HS-5 (cell line): ENCODE measurements at places on chromosomes 12 and 14.

DNA sequence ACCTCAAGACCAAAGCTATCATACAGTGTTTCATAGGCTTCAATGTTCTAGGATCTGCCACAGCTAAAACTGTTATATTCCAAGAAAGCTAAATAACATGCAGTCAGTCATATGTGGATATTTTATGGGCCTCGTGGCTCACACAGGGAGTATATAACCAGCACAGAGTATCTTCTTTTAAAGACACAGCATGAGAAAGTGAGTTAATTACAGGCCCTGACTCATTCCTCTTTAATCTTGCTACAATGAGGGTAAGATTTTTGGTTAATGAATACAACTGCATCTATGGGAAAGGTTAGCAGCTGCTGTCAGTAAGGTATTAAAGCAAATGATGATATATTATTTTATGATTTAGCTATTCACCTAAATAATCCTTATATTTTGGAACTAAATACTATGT, 111.0 kb downstream of the TRAFD1 start:
- no peak for DNase-seq

GRCh38 chr14:74945261-74945851, 10.0 kb downstream of the PGF start:
- no peak for DNase-seq

GRCh38 chr12:65560286-65560685, 264.0 kb upstream of the HMGA2 start:
- DNase-seq: no peak

DNA sequence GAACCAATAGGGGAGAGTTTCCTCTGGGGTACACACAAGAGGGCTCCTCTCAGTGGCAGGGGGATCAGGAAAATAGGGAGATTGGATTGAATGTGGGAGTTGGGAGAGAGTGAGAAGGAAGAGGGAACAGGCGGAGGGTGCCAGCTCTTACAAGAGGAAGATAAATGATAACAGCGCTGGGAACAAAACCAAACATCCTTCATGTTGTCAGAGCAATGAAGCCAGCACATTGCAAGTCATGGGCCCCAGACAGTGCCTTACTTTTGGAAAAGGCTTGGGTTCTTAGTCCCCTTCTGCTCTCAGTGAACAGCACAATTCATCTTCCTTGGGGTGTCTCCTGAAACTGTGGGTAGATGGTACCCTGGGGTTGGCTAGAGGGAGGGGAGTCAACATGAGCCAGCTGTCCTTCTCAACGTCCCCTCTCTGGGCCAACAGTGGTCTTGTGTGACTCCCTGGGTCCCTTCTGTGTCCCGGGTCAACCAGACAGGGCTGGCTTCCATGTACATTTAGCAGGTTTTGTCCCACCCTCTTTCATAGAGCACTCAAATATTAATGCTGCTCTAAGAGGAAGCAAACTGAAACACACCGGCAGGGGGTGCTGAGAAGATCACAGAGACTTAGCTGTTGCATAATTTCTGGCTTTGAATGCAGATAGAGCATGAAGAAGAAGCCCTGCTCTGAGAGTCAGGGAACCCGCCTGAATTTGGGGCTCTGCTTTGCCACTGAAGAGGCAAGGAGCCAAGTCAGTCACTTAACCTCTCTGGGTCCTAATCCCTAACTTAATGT, 138.5 kb downstream of the ESRRB start:
- DNase-seq: no peak

- DNase-seq: no peak
Measured at GRCh38 chr14:75254381-75254822, 24.2 kb upstream of the FOS start.

GRCh38 chr12:26870491-26871419, 37.8 kb upstream of the ITPR2 start:
- DNase-seq: no peak

DNA sequence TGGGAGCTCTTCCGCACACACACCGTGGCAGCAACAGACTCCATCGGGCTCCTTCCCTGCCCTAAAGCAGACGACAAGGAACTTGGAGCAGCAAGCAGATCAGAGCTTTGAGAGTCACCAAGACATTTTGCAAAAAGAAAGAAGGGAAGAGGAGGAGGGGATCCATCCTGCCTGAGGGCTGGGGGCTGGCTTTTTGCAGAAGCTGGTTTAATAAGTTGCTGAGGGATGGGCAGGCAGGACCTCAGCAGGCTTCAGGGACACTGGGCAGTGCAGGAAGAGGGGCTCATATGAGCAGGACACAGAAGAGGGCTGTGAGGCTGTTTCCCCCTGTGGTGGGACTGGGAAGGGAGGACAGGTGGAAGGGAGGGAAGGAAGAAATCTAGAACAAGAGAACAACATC, 133.4 kb upstream of the GSC start:
- no peak for DNase-seq

DNA sequence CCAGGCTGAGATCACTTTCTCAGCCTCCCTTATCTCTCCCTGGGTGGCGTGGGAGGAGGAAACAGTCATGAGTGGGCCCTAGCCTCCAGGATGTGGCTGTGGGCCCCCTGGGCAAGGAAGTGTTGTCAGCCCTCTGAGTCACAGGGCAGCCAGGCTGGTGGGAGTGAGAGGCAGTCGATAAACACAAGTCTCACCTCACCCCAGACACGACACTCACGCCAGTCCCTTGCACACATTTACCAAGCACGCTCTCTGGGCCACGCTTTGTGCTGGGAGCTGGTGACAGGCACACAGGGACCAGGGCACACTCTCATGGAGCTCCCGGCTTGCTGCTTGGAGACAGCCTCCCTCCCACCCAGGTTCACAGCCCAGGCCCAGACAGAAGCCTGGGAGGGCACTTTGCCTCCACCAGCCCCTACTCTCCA, 1.9 kb upstream of the KRT79 start:
- DNase-seq: no peak

- no peak for DNase-seq
Measured at GRCh38 chr14:90500665-90501370, 104.0 kb downstream of the CALM1 start.

DNA sequence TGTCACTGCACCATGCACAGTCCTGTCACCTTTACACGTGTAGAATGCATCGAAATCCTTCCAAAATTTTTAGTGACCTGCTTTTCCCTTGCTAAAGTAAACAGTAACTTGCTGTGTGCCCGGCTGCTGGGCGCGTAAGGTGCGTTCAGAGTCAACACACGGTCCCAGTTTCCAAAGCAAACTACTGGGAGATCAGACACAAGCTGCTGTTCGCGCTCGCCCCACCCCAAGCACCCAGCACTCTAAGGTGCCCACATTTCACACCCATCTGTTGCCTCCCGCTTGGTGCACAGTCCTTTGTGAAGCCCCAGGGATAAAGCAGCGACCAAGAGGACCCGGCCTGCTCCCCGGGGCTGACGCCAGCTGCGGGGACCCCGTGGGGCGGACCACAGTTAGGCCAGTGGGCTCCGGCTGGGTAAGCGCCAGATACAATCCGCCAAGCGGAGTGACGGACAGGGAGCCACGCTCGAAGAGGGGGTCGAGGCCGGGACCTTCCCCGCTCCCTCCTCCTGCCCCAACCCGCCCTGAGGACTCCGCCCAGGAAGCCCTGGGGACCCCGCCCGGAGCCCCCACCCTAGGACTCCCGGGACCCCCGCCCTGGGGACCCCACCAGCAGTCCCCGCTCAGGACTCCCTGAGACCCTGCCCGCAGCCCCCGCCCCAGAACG, 633 bp downstream of the STX2 start:
- DNase-seq: no peak

DNA sequence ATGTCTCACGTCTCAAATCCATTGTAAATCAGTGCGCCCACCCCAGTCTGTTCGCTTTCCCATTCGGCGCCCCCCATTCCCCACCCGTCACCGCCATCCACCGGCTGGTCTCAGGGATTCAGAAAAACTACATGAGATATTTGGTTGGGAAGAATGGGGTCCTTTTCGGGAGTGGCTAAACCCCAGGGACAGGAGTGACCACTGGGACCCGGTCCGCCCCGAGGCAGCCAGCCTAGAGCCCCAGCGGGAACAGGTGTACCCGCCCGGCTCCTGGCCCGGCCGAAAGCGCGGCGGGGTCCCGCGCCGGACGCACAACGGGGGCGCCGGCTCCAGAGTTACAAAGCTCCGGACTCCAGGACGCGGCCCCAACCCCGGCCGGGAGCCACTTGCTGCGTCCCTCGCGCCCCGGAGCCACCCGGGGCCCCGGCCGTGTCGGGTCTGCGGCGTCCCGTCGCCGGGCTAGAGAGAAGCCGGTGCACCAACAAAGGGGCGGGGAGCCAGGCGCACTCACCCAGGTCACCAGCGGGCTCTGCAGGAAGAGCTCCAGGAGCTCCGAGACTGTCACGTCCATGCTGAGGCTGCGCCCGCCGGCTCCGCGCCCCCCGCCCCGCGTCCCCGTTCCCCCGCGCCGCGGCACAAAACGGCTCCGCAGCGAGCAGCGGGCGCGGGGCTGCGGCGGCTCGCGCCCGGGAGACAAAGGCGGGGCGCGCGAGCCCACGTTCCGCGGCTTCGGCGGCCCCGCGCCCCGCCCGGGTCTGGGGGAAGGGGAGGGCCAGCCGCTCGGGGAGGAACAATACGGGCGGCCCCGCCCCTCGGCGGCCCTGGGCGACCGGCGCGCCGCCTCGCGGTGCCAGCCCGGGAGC, at the start of gene CCDC88C:
Gene CCDC88C (minus strand): TSS at position 701 of the 863 bp plus-strand sequence. CDS start 130 bp downstream, at position 571.
- no peak for DNase-seq

DNA sequence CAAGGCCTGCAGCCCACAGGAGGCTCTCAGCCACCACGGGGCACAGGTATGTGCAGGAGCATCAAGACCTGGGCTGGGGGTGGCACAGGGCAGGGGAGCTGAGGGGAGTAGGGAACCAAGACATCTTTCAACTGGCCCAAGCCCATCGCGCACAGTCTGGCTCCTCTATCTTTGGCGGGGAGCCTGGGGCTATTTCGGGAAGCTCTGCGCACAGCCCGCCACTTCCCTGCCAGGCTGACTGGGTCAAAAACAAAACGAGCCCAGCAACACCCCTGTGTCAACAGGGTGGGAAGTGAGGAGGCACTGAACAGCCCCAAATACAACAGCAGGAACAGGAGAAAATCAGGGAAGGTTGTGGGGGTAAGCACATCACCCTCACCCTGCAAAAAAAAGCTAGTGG, 83.9 kb downstream of the ARL6IP4 start:
- no peak for DNase-seq

DNA sequence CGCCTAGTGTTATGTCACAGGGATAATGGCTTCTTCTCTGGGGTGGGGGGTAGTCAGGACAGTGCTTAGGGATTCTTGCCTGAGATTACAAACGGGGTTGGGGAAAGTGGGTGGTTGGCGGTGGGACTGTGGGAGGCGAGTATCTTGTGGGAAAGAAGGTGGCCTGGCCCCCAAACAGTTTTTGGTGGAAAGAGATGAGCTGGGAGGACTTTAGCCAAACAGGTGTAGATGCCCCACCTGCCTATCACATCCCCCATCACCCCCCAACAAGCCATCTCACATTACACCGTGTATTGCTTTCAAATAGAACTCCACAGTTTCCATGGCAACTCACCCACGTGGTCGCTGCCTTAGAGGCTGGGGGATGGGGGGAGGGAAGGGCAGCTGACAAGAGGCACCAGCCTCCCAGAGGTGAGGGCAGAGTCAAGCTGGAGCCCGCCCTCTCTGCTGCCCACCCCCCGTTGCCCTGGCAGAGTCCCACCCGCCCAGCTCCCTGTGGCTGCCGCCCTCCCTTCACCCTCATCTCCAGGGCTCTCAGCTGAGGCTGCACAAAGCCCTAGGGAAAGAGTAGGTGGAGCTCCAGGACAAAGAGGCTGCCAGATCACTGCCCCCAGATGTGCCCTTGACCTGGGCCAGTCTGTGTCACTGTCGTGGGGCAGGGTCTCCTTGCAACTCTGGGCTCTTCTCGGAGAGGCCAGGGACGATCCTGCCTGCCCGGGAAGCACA, 98.3 kb downstream of the LRRC74A start:
- no peak for DNase-seq

GRCh38 chr14:95703805-95704204, 10.1 kb downstream of the TCL1A start:
- no peak for DNase-seq

DNA sequence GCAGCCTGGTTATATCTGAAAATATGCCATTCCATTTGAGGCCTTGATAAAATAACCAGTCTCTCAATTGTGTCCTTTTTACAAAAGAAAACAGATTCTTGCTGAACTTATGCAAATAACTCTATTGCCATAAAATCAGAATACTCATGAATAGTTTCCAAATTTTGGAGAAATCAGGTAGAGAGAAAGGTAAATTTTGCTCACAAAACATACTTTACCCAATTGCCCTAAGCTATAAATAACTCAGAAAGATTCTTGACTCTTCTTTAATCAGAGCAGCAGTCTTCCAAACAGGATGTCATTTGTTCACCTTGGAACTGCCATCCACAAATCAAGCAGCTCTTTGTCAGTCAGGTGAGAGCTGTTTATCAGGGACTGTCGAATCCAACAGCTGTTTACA, 12.6 kb downstream of the ZNF26 start:
- DNase-seq: no peak

GRCh38 chr14:85618978-85619377, 89.0 kb downstream of the FLRT2 start:
- DNase-seq: no peak

DNA sequence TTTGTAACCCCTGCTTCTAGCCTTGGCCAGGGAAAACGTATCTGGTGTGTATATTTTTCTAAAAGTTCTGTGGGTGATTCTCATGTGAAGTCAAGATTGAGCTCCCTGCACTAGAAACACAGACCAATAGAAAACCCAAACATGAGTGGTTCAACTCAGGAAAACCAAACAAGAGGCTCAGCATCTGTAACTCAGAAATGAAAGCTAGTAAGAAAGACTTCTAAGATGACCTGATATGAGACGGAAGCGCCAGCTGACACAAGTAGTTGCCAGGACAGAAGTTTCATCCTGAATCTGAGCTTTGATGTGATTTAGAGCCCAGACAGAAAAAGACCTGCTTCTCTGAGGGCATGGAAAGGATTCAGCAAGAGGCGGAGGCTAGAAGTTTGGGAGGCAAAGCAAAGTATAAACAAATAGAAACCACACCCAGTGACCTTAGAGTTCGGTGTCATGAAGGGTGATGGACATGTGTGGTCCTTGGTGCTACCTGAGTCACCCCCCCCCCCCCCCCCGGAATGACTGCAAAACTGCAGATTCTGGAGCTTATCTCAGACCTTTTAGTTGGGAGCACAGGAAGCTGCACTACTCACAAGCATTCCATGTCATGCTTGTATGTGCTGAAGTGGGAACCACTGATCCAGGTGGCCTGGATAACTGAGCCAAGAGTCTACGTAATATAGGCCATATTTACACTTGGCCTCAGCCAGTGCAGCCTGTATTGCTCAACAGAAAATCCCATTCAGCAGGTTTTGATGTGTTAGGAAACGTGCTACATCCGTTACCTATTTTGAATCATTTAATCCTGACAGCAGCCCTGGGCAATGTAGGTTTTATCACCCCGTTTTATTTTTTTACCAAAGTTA, 191.3 kb downstream of the ANO6 start:
- DNase-seq: no peak

- DNase-seq: no peak
Measured at GRCh38 chr14:50871914-50872732, at the start of gene ABHD12B. Gene ABHD12B (plus strand): TSS chr14:50872053. CDS start chr14:50872175, 122 bp downstream.

DNA sequence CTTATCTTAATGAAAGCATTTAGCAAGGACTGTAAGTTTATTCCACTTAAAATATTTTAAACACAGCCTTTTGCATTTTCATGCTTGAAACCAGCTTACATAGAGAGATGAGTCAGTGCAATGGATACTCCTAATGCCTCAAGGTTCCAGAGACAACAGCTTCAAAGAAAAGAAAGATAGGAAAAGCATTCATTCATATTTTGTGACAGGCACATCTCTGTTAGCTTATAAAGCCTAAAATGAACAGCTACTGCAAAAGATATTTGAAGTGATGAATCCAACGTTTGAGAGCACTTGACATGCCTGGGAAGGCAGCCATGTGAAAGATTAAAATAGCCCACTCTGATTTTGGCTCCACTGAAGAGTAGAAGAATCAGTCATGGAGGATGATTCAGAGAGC, 814.5 kb downstream of the RPS29 start:
- no peak for DNase-seq
